ENCODE measurements at places on chromosomes 7 and 10.

DNA sequence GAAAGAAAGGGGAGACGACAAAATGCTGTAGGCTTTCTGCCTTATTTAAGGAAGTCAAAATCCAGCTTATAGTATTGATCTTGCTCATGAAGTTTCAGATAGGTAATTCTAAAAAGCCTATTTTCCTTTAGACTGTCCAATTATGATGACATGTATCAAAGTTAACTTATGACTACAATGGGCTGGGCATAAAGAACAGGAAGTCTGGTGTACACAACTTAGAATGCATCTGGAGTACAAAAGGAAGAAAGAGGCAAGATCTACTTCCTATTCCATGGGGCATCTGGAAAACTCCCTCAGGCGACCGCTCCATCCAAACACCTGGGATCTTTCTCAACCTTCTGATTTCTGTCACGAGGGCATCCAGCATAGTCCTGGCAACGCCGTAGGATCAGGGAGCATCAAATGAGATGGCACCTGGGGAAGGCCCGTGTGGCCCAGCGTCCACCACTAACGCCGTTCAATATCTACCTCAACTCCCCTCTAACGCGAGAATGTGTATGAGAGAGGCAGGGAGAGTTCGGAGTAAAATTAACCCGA is 512 bp downstream of the FAM24B start:
- DNase-seq, result peak; percentile 9

GRCh38 chr10:133041101-133041500 is 46.6 kb upstream of the ADGRA1 start:
- DNase-seq, result no peak

- DNase-seq, result no peak
Observed at GRCh38 chr10:128741680-128742079, 615.5 kb upstream of the MKI67 start.

- no peak for DNase-seq
Observed at GRCh38 chr7:116938678-116939077, 14.6 kb upstream of the ST7 start.

- no peak for DNase-seq
Observed at GRCh38 chr10:105963334-105963884, 1201.1 kb downstream of the SORCS1 start.

- DNase-seq, result no peak
Observed at GRCh38 chr10:87700031-87700796, 40.5 kb downstream of the PAPSS2 start.

- no peak for DNase-seq
Observed at GRCh38 chr7:72453471-72453870, 41.3 kb upstream of the CALN1 start.

DNA sequence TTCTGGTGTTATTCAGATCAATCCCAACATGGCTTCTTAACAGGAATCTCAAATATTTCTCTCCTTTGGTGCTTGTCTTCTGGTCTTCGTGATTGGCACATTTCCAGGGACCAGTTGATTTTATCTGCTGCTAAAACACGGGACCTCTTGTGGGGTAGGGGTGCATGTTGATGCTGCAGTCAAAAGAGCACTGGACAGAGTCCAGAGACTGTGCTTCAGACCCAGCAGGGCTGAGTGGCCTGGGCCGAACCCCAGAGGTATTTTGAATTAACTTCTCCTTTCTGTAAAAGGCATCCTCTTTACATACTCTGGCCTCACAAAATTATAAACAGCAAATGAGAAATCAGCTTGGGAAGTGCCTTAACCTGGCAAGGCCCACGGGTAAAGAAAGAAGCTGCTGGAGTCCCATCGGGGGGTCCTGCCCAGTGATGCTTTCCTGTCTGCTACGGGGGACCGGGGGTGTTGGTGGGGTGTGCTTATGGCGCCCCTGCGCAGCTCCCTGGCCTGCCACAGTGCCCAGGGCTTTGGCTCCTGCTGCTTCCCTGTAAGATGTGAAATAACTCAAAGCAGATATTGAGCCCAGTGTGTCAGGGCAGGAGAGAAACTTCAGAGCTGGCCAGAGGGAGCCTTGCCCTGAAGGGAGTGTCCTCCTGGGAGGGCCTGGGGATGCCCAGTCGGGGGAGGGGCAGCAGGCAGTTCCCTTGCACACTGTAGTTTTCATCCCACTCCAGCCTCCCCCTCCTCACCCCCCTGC is 230.5 kb downstream of the TCF7L2 start:
- no peak for DNase-seq

DNA sequence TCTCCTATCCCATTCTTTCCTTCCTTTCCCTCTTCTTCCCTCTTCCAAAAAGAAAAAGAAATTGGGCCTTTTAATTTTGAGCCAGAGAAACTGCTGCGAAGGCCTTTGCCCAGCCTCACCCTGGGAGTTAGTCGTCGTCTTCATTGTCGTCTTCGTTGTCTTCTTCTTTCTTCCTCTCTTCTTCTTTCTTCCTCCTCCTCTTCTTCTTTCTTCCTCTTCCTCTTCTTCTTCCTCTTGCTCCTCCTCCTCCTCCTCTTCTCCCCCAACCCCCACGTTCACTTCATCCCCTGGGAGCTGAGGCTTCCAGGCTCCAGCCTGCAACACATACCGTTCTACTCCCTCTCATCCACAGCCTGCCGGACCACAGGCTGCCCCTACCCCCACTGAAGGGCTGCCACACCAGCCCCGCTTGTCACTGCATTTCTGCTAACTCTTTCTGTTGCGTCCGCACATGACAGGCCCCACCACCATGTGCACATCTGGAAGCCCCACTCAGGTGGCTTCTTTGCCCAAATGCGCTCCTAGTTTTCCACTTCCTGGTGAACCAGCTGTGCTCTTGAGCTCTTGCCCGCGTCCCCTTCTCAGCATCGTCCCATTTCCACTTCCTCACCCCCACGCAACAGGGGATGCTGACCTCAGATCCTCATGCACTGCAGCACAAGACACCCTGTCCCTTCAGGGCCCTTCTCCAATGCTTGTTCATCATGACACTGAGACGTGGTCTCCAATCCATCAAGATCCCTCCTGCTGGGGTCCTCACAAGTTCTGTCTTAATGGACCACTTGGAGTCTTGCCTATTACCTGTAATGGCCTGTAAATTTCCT is 94.9 kb upstream of the SH2B2 start:
- DNase-seq, result no peak

DNA sequence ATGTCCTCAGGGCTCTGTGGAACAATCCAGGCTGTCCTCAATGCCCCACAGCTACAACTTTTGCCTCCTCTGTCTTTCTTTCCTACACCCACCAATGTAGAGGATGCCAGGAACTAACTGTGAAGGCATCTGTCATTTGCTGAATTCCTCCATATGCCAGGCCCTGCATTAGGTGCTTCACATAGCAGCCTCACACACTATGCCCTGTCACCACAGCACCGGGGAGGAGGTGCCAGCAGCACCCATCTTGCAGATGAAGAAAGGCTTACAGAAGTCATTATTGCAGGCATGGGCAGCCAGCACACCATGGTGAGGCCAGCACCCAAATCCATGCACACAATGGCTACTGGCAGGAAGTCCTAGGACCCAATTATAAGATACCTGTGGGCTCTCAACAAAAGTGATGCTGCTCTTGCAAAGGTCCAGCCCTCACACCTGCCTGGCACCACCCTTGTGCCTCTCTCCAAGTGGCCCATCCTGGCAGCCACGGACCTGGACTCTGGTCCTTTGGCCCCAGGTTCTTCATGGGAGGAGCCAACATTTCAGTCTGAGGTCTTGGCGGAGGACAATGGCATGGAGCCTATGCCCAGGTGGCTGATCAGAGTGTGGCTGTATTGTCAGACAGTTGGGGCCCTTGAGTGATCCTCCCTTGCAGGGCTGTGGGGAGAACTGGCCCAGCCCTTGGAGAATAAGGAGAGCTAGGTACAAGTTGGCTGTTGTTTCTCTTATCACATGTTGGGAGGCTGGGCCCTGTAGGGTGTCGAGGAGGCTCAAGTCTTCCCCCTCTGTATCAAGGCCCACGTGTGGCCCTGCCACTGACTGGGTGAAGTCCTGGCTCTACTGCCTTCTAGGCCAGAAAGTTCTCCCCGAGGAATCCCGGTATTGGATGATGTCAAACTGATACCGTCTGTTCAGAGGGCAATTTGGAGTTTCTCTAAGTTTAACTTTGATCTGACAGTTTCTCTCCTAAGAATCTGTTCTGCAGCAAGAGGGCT is 14.4 kb upstream of the MYL7 start:
- DNase-seq, result no peak

DNA sequence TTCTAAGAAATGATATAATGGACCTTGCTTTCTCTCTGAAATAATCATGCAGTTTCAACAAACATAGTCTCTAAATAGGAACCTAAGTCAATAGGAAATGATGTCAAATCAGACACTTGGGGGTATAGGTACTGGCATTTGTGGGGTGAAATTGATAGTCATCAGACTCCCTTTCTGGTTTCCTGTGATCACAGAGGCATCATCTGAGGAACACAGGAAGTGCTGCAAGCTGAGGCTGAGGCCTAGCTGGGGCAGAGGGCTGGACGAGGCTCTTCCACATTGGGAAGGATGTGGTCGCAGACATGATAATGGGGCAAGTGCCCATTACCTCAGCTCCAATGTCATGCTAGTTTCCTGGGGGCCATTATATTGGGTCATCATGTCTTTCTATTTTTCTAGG is 33.5 kb upstream of the TARP start:
- DNase-seq, result no peak

DNA sequence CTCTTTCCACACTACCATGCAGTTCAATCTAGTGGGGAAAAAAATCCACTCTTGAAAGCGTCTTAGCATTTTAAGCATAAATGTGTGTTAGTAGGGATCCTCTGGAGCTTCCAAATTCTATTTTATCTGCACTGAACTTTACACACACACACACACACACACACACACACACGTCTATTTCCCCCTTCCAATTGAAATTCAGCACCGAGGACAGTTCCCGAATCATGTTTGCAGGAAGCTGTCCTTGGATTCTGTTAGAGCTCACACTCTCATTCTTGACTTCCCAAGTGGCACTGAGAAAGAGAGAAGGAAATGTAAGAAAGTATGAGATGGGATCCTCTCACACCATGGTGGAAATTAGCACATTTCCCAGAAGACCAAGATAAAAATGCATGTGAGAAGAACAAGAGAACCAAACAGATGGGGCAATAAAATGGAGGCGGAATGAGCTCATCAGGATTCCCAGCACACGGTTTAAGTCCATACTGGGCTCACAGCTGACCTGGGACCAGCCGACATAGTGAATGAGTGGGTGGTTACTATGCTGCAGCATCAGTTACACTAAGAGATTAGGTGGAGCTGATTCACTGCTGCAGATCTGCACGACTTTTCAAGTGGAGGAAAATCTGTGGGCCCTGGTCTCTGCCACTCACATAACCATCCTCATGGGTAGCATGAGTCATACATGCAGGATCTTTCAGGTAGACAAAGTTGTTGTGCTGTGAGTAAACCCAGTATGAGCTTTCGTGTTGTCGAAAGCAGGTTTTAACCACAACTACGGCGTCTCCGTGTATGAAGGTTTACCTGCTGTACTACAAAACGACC is 3.3 kb upstream of the NPTX2 start:
- peak; percentile 44 for DNase-seq

DNA sequence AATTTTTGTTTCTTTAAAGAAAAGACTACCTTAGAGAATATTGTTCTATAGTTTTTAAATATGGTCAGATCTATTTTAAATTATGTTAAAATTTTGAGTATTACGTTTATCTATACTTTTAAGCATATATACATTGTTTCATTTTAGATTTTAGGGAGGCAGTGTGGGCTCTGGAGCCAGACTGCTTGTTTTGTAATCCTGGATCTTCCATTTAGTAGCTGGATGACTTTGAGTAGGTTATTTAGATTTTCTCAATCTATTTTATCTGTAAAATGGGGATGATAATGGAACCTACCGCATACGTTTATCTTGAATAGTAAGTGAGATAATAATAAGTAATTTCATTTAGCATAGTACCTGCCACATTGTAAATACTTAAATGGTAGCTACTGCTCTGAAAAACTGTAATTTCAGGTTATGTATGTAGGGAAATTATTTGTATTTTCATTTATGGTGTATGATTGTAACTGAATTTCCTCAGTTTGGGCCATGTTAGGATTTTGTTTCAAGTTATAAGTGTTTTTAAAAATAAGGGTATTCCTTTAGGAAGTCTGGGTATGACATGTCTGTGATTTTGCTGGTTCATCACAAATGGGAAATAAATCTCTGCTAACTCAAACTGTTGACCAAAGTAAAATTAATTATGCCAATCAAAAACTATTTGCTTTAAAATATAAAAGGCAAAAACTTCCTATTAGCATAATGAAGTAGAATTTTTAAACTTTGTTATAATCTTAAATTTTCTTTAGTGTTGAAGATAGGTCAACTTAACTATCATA is 6.5 kb downstream of the PTEN start:
- no peak for DNase-seq

DNA sequence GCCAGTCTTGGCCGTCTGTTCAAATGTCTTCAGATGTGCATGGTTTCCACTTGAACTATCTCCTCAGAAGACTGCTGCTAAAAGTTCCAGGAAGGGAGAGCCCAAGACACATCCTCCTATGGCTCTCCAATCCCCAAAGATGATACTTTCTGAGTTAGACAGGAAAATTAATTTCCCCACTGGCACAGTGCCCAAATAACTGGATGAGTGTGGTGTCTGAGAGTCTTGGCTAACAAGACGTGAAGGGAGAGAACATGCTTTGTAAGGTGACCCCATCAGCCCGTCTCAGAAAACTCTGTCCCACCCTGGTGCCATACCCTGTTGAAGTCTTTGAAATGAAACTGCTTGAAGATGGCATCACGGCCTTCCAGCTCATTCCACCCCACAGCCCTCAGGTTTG is 2.9 kb downstream of the PCBD1 start:
- no peak for DNase-seq

DNA sequence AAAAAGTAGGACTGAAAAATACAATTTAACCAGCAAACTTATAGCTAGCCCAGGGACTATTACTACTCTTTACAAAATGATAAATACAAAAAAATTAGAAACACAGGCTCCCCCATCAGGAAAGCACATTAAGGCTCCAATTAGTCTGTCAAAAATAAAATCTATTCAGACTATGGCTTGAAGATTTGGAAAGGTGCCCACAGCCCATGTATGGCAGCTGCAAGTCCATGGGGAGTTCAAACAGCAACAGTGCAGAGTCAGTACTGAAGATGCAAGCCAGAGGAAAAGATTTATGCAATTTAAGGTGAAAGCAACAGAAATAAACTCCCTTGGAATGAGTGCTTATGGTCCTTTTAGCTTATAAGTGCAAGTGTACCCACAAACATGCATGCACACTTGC is 29.7 kb downstream of the IMMP2L start:
- no peak for DNase-seq

- no peak for DNase-seq
Observed at GRCh38 chr7:130897515-130898419, 163.8 kb upstream of the KLF14 start.

DNA sequence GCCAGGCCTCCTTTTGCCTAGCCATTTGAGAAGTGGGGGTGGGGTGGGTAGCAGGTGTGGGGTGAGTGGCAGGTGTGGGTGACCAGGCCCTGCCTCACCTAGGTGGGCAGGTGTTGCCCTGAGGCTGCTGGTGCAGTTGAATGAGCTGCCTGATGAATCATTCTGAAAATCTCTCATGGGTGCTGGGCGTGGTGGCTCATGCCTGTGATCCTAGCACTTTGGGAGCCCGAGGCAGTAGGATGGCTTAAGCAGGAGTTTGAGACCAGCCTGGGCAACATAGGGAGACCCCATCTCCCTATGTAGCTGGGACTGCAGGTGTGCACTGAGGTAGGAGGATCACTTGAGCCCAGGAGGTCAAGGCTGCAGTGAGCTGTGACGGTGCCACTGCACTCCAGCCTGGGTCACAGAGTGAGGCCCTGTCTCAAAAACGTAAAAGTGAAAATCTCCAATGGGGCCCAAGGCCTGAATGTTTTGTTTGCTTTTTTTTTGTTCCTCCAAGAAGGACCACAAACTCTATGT is 17.7 kb downstream of the TSPAN14 start:
- DNase-seq, result no peak
